ENCODE measurements at places on chromosomes 5 and 9.

- DNase-seq: no peak
- no peaks in the 10 kb centered on the region for H3K27me3 ChIP-seq
- H3K36me3 ChIP-seq: no peaks in the 10 kb centered on the region
- H3K4me3 ChIP-seq: no peak overlapping the region
These were observed 47.1 kb upstream of the AKNA start for GRCh38 chr9:114434878-114435311.

DNA sequence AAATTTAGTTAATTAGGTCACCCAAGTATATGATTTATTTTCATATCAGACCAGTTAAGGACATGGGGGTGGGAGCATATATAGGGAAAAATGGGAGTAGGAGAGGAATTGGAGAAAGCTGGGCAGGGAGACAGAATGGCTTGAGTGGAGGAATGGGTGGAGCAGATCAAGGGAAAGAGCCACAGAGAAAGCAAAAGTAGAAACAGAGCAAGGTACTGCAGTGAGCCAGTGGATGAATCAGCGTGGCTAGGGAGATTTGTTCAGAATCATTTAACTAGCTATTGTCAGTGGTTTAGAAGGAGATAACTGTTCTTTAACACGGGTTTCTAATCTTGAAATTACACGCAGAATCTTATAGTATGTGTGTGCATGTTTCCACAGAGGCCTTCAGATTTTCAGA is 37.4 kb downstream of the SNX24 start:
- H3K36me3 ChIP-seq: no peaks in the 10 kb centered on the region
- peak overlapping the region; percentile 77 for H3K27ac ChIP-seq
- no peak overlapping the region for H3K4me3 ChIP-seq
- H3K27me3 ChIP-seq: no peaks in the 10 kb centered on the region

GRCh38 chr9:125558453-125559092 is 148.4 kb downstream of the MAPKAP1 start:
- peaks cover 14% of the 10 kb centered on the region for H3K36me3 ChIP-seq
- H3K27ac ChIP-seq: no peak overlapping the region
- H3K4me3 ChIP-seq: no peak overlapping the region
- H3K27me3 ChIP-seq: no peaks in the 10 kb centered on the region
- peaks cover 12% of the 10 kb centered on the region for H3K4me1 ChIP-seq

GRCh38 chr5:74055486-74056106 is 429.6 kb downstream of the ARHGEF28 start:
- peaks cover 19% of the 10 kb centered on the region for H3K27me3 ChIP-seq
- no peak for DNase-seq
- no peak overlapping the region for H3K27ac ChIP-seq
- no peak overlapping the region for H3K4me3 ChIP-seq
- no peaks in the 10 kb centered on the region for H3K4me1 ChIP-seq

- no peak overlapping the region for H3K27ac ChIP-seq
- H3K36me3 ChIP-seq: peaks cover 12% of the 10 kb centered on the region
- peaks cover 21% of the 10 kb centered on the region for H3K4me1 ChIP-seq
- no peak for DNase-seq
- H3K27me3 ChIP-seq: no peaks in the 10 kb centered on the region
These were observed 218.1 kb downstream of the AUH start for GRCh38 chr9:91143642-91144041.

DNA sequence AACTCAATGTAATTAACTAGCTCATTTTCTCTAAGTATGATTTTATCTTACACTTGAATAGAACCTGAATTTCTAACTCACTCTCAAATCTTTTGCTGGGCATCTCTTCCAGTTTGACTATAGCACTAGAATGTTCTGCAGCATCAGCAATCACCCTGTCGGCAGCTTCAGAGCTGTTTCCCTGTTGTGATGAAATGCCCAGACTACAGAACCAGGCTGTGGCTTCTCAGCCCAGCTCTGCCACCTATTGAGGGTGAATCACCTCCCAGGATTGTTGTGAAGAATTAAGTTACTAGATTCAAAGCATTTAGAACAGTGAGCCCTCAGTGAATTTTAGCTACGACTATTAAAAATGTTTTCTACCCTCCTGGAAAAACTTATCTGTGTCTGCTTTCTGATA is 90.4 kb upstream of the ANKRD55 start:
- no peaks in the 10 kb centered on the region for H3K36me3 ChIP-seq
- DNase-seq: no peak
- peaks cover 8% of the 10 kb centered on the region for H3K4me1 ChIP-seq

- H3K27me3 ChIP-seq: peaks cover 56% of the 10 kb centered on the region
- DNase-seq: peak; percentile 58
These were observed 702 bp downstream of the CDC20B start for GRCh38 chr5:55172051-55172899.

DNA sequence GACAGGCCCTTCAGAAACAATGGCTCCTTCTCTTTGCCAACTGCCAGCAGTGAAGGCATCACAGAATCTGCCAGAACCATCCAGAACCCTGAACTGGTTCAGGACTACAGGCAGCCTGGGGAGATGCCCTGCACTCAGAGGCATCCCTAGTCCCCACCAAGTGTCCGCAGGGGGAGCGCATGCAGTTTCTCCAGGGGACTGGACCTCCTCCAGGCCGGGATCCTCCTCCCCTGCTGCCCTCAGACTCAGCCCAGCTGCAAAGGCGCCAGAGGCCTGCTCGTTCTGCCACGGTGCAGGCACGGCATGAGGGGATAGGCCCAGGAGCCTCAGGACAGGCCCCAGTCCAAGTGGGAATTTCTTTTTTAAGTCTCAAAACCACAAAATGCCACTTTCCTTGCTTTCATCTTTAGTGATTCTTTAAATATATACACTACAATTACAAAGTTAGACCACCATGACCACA is 72.0 kb downstream of the SEMA4D start:
- peak overlapping the region; percentile 94 for H3K27ac ChIP-seq
- H3K36me3 ChIP-seq: peaks cover 31% of the 10 kb centered on the region
- H3K27me3 ChIP-seq: no peaks in the 10 kb centered on the region
- DNase-seq: no peak
- peak overlapping the region; percentile 85 for H3K4me3 ChIP-seq

DNA sequence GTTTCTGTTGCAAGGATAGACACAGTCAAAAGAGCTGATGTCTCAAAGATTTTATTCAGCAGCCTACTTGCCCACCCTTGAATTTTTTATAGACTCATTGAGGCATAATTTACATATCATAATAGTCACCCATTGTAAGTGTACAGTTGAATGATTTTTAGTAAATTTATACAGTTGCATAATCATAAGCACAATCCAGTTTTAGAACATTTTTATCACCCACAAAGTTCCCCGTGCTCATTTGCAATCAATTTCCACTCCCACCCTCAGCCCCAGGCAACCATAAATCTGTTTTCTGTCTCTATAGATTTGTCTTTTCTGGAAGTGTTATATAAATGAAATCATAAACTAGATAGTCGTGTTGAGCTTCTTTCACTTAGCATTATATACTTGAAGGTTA is 517.7 kb downstream of the TLE1 start:
- DNase-seq: no peak
- no peaks in the 10 kb centered on the region for H3K36me3 ChIP-seq
- H3K27ac ChIP-seq: no peak overlapping the region
- no peak overlapping the region for H3K4me3 ChIP-seq
- no peaks in the 10 kb centered on the region for H3K4me1 ChIP-seq

- no peak overlapping the region for H3K27ac ChIP-seq
- H3K4me1 ChIP-seq: peaks cover 5% of the 10 kb centered on the region
- peaks cover 73% of the 10 kb centered on the region for H3K27me3 ChIP-seq
- H3K4me3 ChIP-seq: no peak overlapping the region
- H3K36me3 ChIP-seq: no peaks in the 10 kb centered on the region
These were observed 5.0 kb downstream of the OR2V2 start for GRCh38 chr5:181152406-181152805.

DNA sequence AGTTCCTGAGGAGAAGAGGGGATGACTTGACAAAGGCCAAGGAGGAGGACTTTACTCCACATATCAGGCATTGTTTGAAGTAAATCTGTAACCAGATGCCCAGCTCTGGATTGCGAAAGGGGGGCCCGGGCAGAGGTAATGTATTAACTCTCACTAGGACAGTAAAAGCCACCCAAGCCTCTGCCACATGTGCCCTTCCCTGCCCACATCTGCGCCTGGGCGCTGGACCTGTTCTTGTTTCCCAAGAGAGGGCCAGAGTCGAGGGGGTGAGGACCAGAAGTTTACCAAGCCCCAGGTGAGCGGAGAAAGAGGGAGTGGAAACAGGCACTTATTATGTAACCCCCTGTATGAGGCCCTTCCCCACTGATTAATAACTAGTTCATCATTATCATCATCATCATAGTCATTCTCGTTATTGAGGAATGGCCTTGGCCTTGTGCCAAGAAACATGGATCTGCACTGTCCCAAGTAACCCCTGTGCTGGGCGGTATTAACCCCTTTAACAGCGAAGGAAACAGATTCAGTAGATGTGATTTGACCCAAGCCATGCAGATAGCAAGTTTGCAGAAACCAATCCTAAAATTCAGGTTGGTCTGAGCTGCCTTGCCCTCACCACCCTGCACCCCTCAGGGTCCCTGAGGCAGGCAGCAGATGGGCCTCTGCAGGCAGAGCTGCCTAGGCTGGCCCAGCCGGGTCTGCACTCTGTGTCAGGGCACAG is at the start of gene SLC23A1:
TSS of gene SLC23A1 (minus strand) at position 23 of the 718 bp plus-strand sequence. CDS start 44 bp downstream, outside the sequence.
- peaks cover 7% of the 10 kb centered on the region for H3K36me3 ChIP-seq
- H3K4me1 ChIP-seq: peaks cover 34% of the 10 kb centered on the region
- H3K4me3 ChIP-seq: no peak within 1 kb of the TSS
- H3K27me3 ChIP-seq: no peaks in the 10 kb centered on the region
- peak within 1 kb of the TSS; percentile 93 for H3K27ac ChIP-seq
- DNase-seq: no peak

DNA sequence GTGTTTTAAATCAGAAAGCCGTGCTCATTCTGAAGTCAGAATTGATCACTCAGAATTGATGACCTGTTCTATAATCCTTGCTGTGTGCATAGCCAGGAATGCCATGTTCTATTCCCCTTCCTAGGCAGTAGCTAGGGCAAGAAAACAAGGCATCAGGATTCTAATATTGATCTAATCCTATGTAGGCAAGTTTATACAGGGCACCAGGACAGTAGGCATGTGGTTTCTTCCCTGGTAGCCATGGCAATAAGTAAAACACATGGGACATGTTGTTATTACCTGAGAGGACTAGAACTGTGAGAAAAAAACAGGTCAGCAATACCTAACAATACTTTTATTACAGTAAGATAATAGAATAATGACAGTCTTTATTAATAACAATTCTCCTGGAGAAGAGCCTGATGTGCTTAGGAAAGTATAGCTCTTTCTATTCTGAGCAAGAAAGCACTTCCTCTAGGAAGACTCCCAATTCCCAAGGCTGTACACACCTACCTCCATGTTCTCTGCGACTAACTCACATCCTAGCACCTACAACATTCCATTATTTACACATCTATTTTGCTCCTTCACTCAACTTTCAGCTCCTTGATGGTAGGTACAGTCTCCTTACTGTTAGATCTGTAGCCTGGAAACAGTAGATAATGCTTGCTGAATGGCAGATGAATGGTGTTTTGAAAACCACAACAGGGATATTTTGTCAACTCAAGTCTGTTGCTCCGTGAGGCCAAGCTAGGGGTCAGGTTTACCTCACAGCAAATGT is 70.8 kb downstream of the STX17 start:
- no peak overlapping the region for H3K4me3 ChIP-seq
- H3K27ac ChIP-seq: no peak overlapping the region
- no peak for DNase-seq
- peaks cover 4% of the 10 kb centered on the region for H3K4me1 ChIP-seq
- peaks cover 7% of the 10 kb centered on the region for H3K36me3 ChIP-seq

- H3K27ac ChIP-seq: no peak overlapping the region
- no peaks in the 10 kb centered on the region for H3K36me3 ChIP-seq
- no peak for DNase-seq
- no peak overlapping the region for H3K4me3 ChIP-seq
- H3K27me3 ChIP-seq: peaks cover 49% of the 10 kb centered on the region
- no peaks in the 10 kb centered on the region for H3K4me1 ChIP-seq
These were observed 75.6 kb upstream of the ZSWIM6 start for GRCh38 chr5:61256474-61256873.

DNA sequence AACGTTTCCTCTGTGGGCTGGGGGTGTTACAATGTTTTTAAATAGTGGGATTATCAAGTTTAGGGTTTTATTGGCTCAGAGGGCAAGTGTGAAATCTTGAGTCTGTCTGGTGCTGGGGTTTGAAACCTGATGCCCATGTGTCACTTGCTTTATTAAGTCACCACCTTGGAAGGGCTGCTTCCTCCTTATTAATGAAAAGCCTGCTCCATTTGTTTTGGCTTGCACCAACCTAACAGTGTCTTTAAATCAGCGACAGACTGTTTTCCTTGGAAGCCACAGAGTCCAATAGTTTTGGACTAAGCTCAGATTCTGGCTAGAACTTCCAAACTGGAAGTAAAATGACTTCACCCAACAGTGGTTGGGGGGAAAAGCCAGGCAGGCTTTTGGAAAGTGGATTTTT is 10.7 kb upstream of the PALM2AKAP2 start:
- no peak overlapping the region for H3K27ac ChIP-seq
- no peaks in the 10 kb centered on the region for H3K4me1 ChIP-seq
- no peak overlapping the region for H3K4me3 ChIP-seq
- peaks cover 32% of the 10 kb centered on the region for H3K27me3 ChIP-seq

DNA sequence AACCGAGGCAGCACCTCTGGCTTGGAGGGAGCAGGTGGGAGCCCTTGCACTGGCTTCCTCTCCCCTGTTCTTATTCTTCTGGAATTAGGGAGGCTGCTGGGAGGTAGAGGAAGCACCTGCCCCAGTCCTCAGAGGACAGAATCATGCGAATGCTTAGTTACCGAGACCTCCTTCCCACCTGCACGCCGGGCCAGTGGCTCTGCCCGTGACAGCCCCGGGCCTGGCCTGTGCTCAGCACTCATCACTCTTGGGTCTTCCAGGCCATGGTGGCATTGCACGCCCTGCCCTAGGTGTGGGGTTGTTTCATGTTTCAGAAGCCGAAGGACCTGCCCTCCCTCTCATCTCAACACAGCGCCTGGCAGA is 45.3 kb upstream of the NKD2 start:
- H3K36me3 ChIP-seq: peaks cover 6% of the 10 kb centered on the region
- no peak overlapping the region for H3K27ac ChIP-seq
- no peak for DNase-seq
- peaks cover 83% of the 10 kb centered on the region for H3K27me3 ChIP-seq

- H3K27ac ChIP-seq: no peak overlapping the region
- no peaks in the 10 kb centered on the region for H3K27me3 ChIP-seq
- H3K4me3 ChIP-seq: no peak overlapping the region
- no peak for DNase-seq
- no peaks in the 10 kb centered on the region for H3K36me3 ChIP-seq
- H3K4me1 ChIP-seq: no peaks in the 10 kb centered on the region
These were observed 332.4 kb downstream of the CDH18 start for GRCh38 chr5:19655627-19656026.

DNA sequence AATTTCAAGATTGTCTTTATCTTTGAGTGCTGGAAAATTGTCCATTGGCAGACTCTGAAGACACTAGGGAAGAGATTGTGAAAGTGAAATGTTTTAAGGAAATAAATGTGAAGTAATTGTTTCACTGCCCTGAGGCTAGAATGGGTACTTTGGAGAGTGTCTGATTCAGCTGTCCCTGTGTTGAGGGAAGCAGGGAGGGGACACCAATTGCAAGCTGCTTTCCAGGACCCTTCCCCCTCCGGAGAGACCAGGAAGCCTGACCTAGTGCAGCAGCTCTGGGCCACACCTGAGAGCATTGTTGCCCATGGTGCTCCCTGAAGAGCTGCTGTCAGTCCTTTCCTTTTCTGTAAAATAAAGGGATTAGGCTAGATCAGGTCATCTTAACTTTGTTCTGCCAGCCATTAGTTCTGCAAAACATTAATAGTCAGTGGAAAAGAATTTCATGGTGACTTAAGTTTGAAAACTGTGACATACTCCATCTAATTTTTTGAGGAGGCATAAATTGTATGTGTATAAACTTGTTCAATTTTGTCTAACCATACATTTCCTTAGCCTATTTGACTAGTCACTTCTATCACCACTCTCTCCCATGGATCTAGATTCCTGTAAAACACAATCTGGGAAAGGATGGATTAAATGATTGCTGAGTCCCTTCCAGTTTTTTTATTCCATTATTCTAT is 18.8 kb downstream of the MAP1B start:
- no peaks in the 10 kb centered on the region for H3K4me1 ChIP-seq
- H3K4me3 ChIP-seq: no peak overlapping the region
- H3K27ac ChIP-seq: no peak overlapping the region
- DNase-seq: no peak

Data from effector memory CD8-positive, alpha-beta T cell (primary cell).